GM03348 (cell line): ENCODE measurements at places on chromosomes 16 and 17.

DNA sequence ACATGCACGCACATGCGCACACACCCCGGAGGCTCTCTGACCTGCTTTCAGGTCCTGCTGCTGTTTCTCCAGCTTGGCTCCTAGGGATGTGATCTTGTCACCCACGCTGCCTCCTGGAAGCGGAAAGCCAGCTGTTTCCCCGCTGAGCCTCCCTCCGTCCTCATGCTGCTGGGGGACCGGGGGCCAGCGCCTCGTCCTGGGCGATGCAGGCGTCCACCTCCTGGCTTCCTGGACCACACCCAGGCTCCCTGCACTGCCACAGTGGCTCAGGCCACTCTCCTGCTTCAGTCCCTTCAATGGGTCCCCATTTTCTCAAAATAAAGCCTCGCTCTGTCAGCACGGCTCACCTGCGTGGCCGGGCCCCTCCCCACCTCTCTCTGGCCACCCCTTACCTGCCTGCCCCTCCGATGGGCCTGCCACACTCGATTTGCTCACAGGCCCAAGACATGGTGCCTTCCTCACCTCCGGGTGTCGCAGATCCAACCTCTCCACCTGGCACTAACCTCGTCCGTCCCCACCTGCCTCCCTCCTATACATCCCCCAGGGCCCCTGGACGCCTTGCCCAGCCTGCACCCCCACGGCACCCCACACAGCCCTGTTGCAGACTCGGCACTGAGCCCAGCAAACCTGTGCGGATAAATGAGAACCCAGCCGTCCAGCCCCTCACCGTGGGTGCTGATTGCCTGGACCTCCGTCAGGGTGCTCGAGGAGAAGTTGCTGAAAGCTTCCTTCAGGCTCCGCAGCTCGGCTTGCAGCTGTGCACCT, 6.6 kb downstream of the ASGR2 start:
- no peak for DNase-seq

DNA sequence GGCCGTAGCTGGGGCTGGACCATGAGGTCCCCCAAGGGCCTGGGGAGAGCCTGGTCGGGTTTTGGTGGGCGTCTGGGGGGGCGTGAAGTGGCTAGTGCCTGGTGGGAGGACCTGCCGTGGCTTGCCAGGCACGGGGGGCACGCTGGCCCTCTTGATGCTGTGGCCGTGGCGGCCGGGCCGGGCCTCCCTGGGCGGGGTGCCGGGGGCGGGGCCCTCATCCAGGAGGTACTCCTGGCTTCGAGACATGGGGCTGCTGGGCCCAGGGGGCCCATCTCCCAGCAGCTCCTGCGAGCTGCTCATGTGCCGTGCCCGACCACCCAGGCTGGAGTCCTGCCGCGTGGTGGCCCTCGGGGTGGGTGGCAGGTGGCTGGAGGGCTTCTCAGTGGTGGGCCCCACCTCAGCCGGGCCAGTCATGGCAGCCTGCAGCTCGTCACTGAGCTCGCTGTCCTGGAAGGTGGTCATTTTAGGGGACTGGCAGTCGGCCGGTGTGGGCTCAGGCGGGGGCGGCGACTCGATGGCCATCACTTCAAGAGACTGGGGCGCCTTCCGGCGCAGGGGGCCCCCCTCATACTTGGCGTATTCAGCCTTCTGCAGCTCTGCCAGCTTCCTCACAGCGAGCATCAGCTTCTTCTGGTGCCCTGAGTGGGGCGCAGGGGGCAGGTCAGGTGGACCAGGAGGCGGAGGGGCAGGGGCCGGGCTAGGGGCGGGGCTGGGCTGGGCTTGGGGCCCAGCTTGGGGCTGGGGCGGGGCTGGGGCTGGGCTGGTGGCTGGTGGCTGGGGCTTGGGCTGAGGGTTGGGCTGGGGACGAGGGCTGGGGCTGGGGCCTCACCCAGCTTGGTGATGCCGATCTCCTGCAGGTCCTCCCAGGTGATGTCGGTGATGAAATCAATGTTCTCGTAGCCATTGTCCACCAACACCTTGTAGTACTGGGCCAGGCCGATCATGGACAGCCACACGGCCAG, 15.2 kb downstream of the CASKIN1 start:
- DNase-seq: no peak

GRCh38 chr16:51565184-51565583, 414.1 kb upstream of the SALL1 start:
- no peak for DNase-seq

GRCh38 chr16:71250461-71251235, 20.1 kb upstream of the HYDIN start:
- no peak for DNase-seq

- peak; percentile 64 for DNase-seq
These were observed 151.0 kb upstream of the RBL2 start for GRCh38 chr16:53282975-53283946.

GRCh38 chr17:47665655-47666054, 15.9 kb downstream of the KPNB1 start:
- DNase-seq: peak; percentile 17
